Activated naive CD8-positive, alpha-beta T cell treated with anti-CD3 and anti-CD28 coated beads for 36 hours (primary cell): ENCODE measurements at places on chromosomes 2 and 18. TPM values are rescaled to one million over a fixed set of nuclear protein-coding genes. Genes with fewer than 3 reads are reported as not detected.

DNA sequence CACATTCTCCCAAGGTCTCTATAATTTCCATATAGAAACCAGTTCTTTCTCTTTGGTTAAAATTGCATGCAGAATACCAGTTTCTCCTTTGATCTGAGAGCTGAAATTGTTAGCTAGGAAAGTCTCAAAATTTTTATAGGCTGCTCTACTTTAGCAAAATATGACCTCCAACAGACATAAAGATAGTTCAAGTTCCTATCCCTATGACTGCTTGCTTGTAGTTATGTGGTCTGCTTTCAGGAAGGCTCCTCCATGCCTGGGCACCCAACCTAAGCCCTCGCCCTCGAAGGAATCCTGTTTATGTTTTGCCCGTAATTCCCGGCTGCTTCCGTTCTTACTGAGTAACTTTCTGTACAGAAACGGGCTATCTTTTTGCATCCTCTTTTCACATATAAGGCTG lies 28.0 kb upstream of the LTBP1 start:
- no peak for DNase-seq

- no peak for DNase-seq
These were observed 92.7 kb downstream of the FAM124B start for GRCh38 chr2:224309176-224309575.

DNA sequence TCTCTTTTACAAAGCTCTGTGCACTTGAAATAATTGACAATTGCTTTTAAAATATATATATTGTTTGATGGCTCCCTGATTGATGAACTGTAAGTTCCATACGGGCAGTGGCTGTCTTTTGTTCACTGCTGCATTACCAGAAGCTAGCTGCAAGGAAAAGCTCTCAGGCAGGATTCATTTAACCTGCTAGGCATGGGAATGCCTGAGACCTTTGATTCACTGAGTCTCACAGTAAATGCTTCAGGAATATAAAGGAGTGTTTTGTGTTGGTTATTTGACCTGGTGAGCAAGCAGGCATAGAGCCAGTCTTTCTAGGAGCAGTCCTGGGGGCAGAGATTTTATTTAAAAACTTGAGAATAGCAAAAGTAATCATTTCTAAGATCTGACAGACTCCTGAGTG lies 193.2 kb upstream of the ITGA4 start:
- no peak for DNase-seq

DNA sequence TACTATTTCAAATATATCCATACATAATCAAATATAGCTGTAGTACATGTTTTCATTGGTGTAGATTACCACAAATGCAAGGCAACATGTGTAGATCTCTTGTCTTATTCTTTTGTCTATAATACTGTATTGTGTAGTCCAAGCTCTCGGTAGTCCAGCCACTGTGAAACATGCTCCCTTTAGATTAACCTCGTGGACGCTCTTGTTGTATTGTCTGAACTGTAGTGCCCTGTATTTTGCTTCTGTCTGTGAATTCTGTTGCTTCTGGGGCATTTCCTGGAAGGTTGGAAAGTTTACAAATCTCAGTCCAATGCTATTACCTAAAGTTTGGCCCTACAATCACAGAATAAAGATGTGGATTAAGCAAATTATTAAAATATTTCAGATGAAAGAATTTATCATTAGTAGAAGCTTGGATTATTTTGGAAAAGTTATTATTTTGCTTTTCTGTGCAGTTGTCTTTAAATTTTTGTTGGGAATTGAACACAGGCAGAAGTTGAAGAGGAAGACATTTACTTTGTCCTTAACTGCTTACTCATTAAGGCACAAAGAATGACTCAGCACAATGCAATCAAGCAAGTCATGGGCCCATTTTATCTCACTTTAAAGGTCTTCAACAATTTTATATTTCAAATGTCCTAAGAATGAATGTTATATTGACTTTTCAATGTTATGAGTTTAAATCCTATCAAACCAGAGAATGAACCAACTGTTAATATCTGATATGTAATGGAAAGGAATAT lies 103.4 kb upstream of the CAVIN2 start:
- no peak for DNase-seq

DNA sequence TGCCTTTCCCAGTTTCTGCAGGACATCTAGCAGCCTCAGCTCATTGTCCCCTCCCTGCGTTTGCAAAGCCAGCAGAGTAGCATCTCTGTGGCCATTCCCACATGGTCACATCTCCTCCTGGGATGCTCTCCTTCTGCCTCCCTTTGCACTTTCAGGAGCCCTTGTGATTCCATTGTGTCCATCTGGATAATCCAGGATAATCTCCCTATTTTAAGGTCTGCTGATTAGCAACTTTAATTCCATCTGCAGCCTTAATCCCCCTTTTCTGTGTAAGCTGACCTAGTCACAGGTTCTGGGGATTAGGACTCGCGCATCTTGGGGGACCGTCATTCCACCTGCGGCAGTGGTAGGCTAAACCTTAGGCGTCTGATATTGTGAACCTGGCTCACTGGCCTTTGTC lies 70.7 kb downstream of the NEDD4L start:
- DNase-seq: no peak

DNA sequence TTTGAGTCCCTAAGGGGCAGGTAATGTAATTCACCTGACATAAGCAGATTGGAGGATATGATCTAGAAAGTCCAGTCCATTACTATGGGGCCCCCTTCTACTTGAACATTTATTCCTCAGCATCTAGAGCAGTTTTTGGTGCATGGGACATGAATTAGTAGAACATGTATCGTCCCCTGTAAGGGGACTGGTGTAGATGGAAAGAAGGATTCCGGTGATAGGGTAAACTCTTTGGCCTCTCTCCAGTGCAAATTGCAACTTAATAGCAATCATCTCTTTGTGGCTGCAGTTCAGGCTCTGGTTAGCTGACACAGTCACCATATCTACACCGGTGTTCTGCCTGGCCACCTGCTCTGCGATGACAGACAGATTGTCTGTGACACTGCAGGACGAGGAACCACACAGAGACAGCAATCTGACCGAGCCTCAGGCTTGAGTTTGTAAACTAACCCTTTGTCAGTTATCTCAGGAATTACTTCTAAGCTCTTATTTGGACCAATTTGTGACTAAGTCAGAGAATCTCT lies 6.4 kb upstream of the SLC8A1 start:
- no peak for DNase-seq

GRCh38 chr18:44821924-44822323 lies 141.2 kb downstream of the SETBP1 start:
- no peak for DNase-seq

GRCh38 chr2:136072621-136073020 lies 45.3 kb downstream of the CXCR4 start:
- no peak for DNase-seq

GRCh38 chr18:76674596-76674995 lies 147.8 kb upstream of the ZNF236 start:
- DNase-seq: no peak

DNA sequence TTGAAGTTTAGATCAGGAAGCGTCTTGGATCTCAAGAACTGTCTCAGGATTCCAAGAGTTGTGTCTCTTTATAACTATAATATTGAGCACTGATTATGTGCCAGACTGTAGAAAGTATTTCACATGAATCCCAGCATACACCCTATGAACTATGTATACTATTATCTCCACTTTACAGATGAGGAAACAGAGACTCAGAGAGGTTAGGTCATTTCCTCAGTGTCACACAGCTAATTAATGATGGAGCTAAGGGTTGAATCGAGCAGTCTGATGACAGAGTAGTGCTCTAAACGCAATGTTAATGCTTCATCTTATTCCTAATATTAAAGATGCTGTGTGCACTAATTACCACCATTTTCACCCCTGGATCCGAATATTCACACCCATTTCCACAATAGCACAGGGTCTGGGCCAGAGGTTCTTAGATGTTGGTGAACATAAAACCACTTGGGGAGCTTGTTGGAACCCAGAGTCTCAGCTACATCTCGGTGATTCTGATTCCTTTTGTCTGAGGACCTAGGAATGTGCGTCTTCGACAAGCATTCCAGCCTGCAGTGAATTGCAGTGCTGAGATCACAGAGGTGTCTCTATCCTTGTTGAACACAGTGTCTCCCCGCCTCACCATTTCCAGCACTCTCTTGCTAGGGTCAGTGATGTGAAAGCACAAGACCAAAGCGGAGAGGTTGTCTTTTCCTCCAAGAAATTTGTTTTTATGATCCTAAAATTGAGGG lies 213.8 kb downstream of the SP3 start:
- DNase-seq: no peak

GRCh38 chr2:178513876-178514275 lies 33.6 kb downstream of the PLEKHA3 start:
- no peak for DNase-seq

DNA sequence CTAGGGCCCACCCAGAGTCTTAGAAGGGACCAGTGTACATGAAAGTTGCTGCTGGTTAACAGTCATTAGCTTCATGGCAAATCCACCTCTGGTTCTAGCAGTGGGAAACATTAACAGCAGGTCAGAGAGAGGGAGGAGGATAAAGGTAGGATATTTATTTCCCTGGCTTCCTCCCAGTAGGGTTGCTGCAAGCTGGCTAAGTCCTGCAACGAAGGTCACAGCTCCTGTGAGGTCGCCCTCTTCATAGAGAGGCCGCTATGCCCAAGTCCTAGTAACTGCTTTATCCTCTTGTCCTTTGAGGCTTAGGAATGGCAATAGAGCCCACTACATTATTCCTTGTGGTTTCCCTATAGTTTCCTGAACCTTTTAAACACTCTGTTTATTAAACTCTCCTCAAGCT lies 84.0 kb upstream of the ACSL3 start:
- no peak for DNase-seq

GRCh38 chr2:113342650-113343049 lies 63.9 kb upstream of the PAX8 start:
- no peak for DNase-seq

Gene GPR17
- total RNA-seq: not detected

Gene MALT1
- total RNA-seq: 46.5 TPM

Gene SCN1A
- not detected for total RNA-seq

Gene NEURL3
- total RNA-seq: not detected

Gene SPP2
- total RNA-seq: not detected

Gene CXCR4
- 57.7 TPM for total RNA-seq
